ENCODE measurements at places on chromosomes 4 and X.

DNA sequence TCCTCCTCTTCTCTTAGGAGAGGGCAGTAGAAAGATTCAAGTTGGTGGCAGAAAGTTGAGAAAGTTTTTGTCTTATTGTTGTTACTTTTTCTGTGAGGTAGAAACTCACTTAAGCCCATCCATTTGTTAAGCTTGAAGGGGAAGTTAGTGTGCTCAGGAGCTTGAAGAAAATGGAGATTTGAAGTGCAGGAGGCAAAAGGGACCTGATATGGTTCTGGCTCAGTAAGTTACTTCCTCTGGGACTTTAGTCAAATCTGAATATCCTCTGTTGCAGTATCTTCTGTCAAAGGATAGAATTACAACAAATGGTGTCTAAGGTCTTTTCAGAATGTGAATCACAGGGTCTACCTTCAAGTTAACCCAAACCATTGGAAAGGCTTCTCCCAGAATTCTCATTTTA, 46.2 kb downstream of the CXCL13 start:
- no peak for DNase-seq

DNA sequence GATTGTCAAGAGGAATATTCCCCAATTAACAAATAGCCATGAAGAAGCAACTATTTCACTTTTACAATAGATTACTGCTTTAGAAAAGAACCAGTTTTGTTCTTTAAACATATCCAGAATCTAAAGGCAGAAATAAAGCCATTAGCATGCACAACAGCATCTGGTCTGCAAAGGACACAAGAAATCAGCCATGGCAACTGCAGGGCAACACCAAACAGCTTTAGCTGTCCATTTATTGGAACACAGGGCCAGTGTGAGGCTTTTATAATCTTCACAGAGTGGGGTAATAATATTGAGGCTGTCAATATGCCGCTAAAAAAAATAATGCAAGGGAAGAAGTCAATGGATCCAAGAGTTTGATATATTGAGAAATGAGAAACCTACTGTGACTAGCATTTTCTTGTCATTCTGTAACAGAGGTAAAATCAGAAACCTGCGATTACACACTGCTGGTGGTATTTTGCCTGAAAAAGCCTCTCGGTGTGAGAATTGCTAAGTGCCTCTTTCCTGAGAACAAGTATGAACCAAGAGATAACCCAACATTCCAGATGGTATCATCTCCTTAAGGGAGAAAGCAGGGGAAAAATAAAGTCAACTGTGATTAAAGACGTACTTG, 2.7 kb upstream of the BANK1 start:
- DNase-seq, result no peak

DNA sequence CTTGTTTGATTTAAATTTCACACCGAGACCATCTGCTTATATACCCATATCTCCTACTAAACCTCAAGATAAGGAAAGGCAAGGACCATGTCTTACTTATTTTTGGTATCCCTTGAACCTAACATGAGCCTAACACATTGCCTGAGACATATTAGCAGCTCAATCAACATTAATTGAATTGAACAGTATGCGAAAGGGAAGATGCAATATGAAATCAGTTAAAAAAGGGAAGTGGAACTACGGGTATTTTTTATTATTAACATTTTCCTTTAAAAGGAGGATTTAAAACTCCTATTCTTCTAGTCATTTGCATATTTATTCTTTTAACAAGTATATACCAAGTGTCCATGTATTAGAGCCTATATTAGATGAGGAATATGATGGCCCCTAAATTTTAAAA, 197.0 kb downstream of the CAMK2D start:
- DNase-seq, result no peak

DNA sequence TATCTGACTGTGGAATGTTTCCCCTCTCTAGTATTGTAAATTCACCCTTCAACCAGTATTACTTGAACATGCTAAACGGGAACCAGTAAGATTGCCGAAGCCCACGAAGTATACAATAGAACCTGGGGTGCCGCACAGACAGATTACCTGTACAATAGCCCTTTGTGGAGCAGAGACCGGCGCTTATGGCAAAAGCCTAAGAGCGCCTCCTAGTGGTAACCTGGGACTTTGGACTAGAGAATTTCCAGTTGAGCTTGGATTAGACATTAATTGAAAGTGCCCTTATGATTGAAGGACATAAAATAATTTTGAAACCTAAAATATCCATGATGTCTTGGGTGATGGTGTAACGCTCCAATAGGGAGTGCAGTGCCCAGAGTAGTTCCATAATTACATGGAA, 14.1 kb downstream of the ZNF157 start:
- peak; percentile 9 for DNase-seq

DNA sequence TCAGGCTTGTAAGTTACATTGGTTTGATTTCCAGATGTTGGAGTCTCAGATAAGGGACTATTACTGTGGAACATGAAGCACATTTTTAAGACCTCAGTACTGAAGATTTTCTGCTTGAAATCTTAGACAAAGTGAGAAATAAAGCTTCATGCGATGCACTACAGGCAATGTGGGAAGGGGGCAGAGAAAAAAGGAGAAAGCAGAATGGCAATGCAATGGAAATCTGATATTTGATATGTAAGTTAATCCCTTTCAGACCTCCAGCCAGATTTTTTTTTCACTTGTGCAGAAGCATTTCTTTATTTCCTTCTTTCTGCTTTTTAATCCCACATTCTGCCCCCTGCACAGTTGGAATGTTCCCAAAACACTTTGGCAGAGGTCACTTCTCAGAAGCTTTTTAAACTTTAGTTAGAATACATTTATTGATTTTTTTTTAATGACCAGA, 174.3 kb downstream of the ADGRL3 start:
- DNase-seq, result no peak

GRCh38 chr4:7435471-7436061, 836 bp upstream of the PSAPL1 start:
- no peak for DNase-seq

DNA sequence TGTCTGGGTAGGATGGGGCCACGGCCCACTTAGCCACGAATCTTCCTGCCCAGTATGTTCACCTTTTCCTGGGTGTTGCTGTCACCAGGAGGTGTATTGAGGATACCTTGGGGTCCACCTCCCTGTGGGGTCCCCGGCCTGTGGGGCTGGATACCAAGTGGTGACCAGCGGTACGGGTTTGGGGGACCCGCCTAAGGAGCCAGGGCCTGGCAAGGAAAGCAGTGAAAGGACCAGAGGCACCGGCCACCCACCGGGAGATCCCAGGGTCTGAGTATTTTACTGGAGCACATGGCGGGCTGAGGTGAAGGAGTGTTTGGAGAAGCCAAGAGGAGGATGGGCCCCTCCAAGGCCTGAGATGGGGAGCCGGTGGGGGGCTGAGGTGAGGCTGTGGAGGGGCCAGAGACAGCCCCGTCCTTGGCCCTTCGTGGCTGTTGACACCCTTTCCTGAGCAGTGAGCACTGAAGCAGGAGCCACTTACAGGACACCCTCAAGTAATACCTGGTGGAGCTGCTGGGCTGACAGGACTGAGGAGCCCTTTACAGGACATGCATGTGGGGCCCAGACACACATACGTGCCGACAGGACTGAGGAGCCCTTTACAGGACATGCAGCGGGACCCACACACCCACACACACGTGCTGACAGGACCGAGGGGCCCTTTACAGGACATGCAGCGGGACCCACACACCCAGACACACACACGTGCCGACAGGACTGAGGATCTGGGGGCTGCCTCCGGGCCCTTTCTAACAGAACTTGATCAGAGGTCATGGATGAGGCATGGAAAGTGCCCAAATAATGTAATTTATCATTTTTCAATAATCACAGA, 38.4 kb downstream of the TMEM271 start:
- no peak for DNase-seq

DNA sequence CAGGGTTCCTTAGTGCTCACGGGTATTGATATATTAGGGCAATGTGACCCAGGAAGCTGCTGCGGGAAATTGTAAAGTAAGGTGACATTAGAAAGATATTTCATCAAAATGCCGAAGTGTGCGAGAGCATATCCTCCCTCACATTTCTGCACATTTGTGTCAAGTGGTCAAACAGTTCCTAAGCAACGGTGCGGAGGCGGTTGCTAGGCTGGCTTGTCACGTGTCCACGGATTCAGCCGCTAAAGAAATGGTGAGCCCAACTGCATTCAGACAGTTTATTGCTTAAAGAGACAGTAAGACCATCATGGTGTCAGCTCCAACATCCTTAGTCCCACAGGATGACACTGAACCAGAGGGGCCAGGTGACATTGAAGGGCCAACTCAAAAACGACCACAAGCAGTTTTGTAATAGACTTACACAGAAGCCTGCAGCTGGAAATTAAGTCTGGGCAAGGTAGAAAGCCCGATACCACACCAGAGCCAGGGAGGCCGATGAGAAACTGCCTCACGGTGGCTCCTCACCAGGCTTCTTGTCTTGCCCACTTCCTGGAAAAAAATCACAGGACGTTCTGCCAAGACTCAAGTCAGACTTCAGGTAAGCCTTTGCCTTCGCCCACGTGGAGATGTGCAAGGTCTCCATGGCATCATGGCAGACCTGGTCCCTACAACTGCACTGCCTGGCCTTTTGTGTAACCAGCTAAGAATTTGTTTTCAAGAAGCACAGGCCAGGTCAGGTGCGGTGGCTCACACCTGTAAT, 50.4 kb downstream of the USP11 start:
- no peak for DNase-seq

- DNase-seq, result no peak
Measured at GRCh38 chr4:96194993-96195392, 355.1 kb downstream of the PDHA2 start.

DNA sequence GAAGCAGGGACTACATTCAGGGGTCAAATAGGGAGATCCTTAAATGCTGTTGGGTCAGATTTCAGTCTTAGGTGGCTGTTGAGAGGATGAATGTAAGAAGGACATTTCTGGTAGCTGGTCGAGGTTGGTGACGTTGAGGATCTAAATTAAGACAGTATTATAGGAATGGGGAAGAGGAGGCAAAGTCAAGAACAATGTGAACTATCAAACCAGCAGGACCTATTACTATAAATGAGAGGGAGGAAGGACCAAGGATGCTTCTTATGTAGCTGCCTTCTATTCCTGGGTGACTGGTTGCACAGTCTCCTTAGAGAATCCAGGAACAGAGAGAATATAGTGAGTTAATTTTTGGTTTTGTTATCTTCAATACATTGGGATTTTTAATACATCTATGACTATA, 118.5 kb upstream of the BMPR1B start:
- no peak for DNase-seq

- DNase-seq, result no peak
Measured at GRCh38 chrX:22147942-22148341, 115.8 kb downstream of the PHEX start.

- DNase-seq, result no peak
Measured at GRCh38 chrX:14361435-14361834, 167.9 kb upstream of the GLRA2 start.

DNA sequence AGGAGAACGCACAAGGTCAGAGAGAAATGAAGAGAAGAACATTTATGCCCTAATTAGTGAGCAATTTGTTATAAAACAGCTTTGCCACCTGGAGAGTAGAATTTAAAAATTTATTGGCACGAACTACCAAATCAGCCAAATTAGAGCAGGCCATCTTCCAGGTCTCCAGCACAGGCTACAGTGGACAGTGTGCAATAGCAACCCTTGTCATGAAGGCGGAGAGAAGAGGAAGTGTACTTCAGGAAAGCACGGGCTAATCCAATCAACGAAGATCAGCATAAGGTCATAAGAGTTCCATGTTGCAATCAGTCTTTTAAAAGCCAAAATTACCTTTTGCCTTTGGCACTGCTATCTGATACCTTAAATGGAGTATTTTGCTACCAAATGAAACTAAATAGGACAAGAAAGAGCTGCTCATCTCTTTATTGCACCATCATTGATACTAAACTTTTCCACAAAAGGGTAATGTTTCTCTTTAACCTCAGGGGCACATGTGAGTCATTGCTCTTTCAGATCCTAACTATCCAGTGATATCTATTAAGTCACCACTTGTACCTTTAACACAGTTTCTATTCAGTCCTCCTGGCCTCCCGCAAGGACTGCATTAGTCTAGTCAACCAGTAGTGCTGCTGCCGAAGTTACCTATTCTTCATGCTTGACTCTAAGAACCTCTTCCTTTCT, 19.9 kb downstream of the ANK2 start:
- DNase-seq, result no peak
